H4 (cell line): ENCODE measurements at places on chromosomes 13 and 19. TPM values are rescaled to one million over a fixed set of nuclear protein-coding genes. Genes with fewer than 3 reads are reported as not detected.
A peak's percentile ranks its signal among the peaks of the same experiment; 100 is the strongest.

GRCh38 chr13:51524829-51525566, 59.3 kb upstream of the WDFY2 start:
- no peak for DNase-seq

DNA sequence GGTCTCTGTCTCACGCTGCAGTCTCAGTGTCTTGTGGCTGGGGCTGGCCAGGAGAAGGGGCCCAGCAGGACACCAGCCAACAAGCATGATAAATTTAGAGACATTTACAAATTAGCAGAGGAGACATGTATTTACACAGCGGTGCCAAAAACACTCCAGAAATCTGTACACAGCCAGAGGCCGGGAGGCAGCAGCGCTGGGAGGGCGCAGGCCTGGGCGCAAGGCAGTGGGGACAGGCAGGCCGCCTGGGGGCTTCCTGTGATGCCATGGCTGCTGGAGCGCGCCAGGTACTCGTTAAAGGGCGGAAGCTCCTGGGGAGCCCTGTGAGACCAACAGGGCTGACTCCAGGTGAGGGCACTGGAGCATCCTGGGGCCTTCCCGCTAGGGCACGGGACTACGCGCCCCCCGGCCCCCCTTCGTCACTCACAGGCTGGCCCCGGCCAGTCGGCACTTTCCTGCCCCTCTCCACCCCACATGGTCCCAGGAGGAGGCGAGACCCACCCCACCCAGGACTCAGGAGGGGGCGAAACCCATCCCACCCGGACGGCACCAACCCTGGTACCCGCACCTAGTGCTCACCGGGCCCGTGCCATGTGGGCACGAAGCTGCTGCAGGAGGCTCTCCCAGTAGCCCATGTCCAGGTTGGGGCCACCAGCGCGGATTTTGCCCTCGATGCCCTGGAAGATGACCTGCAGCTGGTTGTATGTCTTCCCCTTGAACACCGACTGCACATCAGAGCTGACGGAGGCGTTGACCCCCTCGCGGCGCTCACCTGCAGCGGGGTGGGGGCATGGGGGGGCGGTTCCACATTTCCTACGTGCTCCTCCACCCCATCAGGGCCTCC, 7.4 kb upstream of the TBXA2R start:
- no peak for DNase-seq

DNA sequence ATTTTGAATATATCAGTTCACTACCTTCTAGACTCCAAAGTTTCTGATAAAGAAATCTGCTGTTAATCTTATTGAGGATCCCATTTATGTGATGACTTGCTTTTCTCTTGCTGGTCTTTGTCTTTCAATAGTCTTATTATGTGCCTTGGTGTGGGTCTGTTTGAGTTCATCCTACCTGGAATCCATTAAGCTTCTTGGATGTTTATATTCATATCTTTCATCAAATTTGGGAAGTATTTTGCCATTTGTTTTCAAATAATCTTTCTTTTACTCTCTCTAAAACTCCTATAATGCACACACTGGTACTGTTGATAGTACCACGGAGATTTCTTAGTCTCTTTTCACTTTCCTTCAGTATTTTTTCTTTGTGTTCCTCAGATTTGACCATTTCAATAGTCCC, 24.2 kb upstream of the COG6 start:
- DNase-seq: no peak

DNA sequence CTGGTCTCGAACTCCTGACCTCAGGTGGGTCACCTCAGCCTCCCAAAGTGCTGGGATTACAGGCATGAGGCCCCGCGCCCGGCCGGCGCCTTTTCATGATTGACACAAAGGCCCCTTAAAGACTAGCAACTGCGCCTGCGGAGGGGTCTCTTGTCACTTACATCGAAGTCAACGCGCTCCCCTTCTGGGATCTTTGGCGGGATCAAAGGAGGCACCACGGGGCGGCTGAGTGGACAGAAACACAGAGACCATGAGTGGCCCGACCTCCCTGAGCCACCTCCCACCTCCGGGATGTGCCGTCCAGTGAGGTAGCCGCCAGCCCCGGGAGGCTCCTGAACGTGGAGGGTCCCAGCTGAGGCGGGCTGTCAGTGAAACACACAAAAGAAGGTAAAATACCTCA, 7.3 kb downstream of the TNNT1 start:
- no peak for DNase-seq

DNA sequence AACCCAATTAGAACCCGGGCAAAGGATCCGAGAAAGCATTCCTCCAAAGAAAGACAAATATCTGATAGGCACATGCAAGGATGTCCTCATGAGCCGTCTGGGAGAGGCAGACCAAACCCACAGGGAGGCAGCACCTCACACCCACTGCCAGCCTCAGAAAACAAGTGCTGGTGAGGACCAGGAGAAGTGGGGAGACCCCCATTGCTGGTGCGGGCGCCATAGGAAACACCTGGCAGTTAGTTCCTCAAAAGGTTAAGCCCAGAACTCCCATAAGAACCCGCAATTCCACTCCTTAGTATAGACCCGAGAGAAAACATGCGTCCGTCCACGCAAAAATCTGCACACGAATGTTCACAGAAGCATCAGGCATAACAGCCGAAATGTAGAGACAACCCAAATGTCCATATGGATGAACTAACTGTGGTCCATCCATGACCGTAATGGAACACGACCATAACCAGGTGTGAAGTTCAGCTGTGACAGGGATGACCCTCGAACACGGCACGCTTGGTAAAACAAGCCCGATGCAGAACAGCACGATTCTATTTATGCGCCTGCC, 7.9 kb downstream of the ZNF787 start:
- no peak for DNase-seq

DNA sequence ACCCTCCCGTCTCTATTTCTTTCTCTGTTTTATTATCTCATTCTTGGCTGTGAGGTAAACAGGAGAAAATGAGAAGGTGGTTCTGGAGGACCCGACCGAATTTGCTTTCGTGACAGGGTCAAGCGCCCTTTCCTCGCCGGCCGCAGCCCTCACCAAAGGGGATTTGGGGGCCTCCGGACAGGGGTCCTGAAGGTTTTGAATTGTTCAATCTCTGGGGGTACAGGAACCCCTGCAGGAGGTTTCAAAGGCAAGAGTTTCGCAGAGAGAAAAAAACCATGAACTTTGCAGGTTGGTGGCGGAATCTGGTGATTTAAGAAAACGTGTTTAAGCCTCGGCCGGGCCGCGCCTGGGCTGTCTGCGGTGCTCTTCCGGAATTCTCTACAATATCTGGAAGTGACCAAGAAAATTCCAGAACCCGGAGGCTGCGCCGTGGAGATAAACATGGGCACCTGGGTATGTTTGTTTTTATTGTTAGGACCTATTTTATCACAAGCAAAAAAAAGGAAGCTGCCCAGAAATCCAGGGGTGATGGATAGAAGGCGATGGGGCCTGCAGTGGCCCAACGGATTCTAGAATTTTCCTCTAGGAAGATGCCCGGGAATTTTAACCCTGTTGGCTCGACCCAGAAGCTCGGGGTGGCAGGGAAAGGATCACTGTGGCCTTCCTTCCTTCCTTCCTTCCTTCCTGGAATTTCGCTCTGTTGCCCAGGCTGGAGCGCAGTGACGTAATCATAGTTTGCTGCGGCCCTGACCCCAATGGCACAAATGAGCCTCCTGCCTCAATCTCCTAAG, 14.2 kb upstream of the PTBP1 start:
- DNase-seq: peak; percentile 51

- no peak for DNase-seq
Measured at GRCh38 chr13:45747071-45747470, 45.0 kb downstream of the CBY2 start.

- DNase-seq: no peak
Measured at GRCh38 chr13:19646063-19646462, 12.6 kb downstream of the MPHOSPH8 start.

DNA sequence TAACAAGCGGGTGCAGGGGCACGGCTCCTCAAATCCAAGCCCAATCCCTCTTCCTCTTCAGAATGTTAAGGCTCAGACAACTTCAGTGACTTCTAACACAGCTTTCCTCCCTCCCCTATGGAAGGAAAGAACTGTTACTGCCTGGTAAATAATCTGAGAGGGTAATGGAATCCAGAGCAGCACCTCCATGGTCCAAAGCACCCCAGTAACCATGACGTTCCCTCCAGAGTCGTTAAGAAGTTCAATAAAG, 969 bp downstream of the AKT2 start:
- peak; percentile 4 for DNase-seq

DNA sequence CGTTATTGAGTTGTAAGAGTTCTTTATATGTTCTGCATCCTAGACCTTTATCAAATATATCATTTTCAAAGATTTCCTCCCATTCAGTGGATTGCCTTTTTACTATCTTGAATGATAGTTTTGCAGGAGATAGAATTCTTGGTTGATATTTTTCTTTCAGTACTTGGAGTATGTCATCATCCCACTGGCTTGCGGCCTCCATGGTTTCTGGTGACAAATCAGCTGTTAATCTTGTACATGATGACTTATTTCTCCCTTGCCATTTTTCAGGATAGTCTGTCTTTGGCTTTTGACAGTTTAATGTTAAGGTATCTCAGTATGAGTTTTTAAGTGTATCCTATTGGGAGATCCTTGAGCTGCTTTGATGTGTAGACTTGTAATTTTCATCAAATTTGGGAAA, 8.5 kb downstream of the ZNF557 start:
- DNase-seq: no peak

DNA sequence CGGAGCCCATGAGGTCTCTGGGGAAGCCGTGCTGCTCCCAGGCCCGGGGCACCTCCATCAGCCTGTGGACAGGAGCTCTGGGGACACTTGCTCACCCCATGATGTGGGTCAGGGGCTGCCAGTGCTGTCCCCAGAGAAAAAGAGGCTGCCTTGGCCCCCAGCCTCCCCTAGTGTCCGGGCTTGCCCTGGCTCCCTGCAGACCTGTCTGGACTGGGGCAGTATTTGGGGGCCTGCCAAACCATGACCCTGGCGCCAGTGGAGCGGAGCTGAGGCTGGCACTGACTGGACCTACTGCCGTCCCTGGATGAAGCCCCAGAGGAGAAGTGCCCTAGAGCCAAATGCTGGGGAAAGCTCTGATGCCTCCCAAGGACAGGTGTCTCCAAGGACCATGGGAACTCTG, 30.4 kb downstream of the ELAVL1 start:
- DNase-seq: no peak

- DNase-seq: no peak
Measured at GRCh38 chr13:47258384-47258783, 361.5 kb upstream of the HTR2A start.

DNA sequence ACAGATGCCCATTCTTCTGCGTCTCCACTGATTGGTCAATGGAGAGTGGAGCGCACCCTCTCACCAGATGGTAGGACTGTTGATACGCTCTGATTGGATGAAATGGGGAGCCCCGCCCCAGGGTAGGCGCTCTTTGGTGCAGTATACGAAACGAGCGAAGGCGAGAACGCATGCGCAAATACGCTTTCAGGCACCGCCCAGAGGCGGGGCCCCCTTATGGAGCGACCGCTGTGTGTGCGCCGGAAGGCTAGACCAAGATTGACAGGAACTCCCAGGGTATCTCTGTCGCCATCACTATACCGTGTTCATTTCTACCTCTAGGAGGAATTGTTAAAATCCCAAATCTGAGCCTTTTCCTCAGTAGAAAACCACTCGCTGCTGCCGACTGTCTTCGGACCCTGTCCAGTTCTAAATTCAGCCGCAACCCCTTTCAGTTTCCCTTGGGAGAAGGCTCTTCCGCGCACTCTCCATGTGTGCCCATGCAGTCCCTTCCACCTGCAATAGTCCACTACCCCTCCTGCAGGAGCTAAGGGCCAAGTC, 720 bp upstream of the HNRNPL start:
- DNase-seq: no peak

DNA sequence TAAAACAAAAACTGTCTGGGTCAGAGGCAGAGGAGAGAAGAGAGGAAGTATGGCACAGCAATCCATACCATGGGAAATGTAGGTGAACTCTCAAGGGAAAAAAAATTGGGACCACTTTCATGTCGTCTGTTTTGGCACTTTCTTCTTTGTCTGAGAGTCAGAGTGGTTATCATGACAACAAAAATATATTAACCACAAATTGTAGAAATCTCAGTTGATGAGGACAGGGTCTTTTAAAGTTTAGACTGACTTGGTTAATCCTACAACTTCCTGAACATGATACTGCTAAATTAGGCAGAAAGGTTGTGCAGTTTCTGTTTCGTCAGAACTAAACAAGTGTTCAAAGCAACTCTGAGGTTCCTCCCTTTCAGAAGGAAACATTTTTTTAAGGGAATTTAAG, 15.2 kb downstream of the KLF5 start:
- DNase-seq: peak; percentile 16

DNA sequence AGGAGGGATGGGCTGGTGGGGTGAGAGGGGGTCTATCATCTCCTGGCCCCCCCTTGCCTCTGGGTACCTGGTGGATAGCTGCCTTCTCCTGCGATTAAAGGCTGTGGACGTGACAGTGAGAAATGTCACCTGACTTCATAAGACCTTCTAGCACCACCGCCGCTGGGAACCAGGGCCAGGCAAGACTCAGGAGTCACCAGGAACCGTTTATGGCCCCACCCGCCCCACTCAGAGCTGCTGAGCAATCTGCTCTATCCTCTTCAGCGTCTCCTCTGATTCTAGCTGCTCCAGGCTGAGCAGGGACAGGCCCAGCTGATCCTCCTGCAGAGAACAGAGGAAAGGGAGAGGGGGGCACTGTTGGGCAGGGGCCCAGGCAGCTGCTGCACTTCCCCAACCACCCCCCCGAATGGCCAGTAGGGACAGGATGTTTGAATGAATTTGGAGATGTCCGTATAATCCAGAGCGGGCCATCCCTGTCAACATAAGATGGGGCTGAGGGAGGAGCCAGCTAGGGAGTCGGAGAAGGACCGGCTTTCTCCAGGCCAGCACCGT, 10.9 kb downstream of the KLC3 start:
- DNase-seq: no peak

DNA sequence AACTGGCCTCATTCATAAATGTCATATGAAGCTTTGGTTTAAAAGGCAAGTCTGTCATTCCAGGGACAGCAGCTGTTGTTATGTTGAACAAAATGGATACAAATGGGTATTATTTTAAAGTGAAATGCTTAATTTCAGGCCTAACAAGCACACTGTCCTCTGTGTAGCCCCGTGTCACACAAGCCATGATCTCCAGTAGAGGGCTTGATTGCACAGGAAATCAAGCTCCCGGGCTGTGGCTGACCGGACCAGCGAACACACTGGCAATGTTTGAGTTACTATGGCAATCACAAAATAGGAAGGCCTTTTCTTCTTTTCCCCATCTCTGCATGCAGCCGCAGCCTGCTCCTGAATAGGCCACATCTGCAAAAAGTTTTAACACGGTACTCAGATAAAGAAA, 64.0 kb upstream of the GSX1 start:
- no peak for DNase-seq

GRCh38 chr19:53780506-53780905, 43.6 kb downstream of the NLRP12 start:
- no peak for DNase-seq

- DNase-seq: no peak
Measured at GRCh38 chr19:49371184-49371583, 7.5 kb downstream of the DKKL1 start.

- no peak for DNase-seq
Measured at GRCh38 chr13:82358284-82358683, 1524.0 kb downstream of the SLITRK1 start.

ZNF44 gene
- total RNA-seq: 3.3 and 6.5 TPM in 2 replicates

CEACAM5 gene
- total RNA-seq: not detected in 2 replicates

PLK5 gene
- total RNA-seq: not detected in 2 replicates

CPAMD8 gene
- total RNA-seq: not detected in 2 replicates

CALR3 gene
- 0.08 and 0.47 TPM in 2 replicates for total RNA-seq

CD22 gene
- total RNA-seq: 1.9 and 6.1 TPM in 2 replicates

SLC25A41 gene
- total RNA-seq: not detected in 2 replicates

IER2 gene
- total RNA-seq: 6.4 and 14.6 TPM in 2 replicates
